SJSA1 (cell line): ENCODE measurements at places on chromosomes 5 and 9.
A peak's percentile ranks its signal among the peaks of the same experiment; 100 is the strongest.

DNA sequence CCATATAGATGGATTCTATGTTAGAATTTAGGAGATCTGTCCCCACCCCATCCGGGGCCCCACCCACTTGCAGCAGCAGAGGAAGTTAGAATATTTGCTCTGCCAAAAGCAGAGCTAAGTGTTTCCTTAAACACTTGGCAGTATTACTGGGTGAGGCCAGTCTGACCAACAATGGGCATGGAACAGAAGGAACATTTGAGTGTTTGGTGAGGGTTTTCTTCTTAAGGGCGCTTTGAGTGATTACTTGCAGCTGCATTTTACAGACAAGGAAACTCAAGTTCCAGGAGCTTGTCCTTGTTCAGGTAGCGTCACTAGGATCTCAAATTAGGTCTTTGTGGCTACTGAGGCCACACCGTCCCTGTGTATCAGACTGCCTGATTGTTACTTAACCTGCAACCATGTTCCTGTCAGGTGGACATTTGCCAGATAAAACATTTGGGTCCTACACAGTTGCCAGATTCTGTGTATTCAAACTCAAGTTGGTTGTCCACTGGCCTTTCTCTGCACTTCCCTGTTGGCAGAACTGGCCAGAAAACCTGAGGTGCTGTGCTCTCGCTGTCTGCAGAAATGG is 59.3 kb downstream of the SLC46A2 start:
- DNase-seq, result no peak

- no peak for DNase-seq
These were observed 1917.9 kb downstream of the EFNA5 start for GRCh38 chr5:105752801-105753200.

DNA sequence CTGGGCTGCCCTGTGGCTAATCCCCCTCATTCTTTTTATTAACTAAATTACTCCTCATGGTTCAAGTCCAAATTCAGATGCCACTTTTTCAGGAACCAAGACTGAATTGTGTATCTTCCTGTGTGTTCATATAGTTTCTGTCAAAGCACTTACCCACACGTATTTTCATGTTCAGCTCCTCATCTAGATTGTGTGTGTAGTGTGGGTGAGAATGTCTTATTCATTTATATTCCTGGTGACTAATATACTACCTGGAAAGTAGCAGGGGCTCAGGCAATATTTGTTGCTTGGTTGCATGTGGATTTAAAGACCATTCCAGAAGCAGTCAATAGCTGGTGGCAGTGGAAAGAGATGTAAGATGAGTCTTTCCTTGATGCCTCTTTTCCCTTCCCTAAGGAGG is 48.5 kb upstream of the SRP19 start:
- DNase-seq, result no peak

- DNase-seq, result no peak
These were observed 49.1 kb downstream of the G3BP1 start for GRCh38 chr5:151820903-151821302.

- DNase-seq, result no peak
These were observed 265.6 kb downstream of the TMEM232 start for GRCh38 chr5:110460837-110461236.

DNA sequence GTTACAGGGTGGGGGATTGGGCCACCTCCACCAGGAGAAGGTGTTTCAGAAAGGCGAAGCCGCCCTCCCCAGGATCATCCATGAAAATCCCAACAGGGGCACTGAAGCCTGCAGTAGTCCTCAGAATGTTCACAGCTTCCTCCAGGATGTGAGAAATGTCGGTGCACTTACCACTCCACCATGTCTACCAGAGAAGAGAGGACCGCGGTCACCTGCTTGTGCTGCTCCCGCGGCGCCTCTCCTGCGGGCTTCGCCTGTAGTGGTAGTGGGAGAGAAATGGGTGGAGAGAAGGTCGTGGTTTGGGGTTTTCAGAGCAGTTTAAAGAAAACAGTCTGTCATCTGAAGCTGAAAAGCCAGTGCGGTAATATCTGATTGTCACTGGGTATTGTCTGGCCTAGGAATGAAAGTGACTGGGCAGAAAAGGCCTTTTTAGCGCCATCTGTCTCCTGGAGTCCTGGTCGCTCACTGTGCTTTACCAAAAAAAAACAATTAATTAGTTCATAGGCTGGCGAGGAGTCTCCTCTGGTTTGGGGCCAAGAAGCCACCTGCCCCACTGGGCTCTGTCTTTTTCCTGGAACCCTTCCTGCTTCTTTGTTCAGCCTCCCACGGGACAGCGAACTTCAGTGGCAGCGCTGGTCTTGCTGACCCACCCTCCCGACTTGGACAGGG is 23.0 kb upstream of the PPP1R26 start:
- DNase-seq, result no peak

DNA sequence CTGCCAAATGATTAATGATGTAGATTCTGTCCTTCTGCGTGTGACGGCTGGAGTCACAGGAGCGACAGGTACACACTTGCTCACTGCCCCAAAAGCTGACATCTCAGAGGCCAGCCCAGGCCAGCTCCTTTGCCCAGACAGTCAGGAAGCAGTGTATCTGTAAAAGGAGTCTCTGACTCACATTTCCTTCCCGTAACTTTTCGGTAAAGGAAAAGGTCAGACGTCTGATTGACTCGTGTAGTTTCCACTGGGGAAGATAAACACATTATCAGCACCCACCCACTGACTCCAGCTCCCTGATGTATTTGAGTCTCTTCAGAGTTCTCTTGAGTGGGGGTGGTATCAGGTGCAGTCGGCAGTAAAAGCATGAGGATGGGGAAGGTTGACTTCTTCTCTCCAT is 64.4 kb upstream of the WWC1 start:
- no peak for DNase-seq

- DNase-seq, result peak; percentile 23
These were observed 70.2 kb upstream of the ALDH1A1 start for GRCh38 chr9:73023025-73023541.

DNA sequence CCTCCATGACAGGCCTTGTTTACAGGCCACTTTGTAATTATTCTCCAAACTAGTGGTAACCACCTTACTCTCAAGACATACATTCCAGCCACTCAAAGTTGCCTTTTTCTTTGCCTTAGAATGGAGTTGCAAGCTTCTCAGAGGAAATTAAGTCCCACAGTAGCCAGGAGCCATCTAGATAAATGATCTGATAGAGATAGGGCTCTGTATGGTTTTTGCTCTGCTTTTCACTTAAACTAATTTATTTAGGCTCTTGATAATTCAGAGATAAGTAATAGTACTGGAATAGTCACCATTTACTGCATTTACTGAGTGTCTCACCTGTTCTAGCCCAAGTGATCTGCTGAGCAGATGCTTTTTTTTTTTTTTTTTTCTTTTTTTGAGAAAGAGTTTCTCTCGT is 7.5 kb downstream of the LARP1 start:
- DNase-seq, result no peak

DNA sequence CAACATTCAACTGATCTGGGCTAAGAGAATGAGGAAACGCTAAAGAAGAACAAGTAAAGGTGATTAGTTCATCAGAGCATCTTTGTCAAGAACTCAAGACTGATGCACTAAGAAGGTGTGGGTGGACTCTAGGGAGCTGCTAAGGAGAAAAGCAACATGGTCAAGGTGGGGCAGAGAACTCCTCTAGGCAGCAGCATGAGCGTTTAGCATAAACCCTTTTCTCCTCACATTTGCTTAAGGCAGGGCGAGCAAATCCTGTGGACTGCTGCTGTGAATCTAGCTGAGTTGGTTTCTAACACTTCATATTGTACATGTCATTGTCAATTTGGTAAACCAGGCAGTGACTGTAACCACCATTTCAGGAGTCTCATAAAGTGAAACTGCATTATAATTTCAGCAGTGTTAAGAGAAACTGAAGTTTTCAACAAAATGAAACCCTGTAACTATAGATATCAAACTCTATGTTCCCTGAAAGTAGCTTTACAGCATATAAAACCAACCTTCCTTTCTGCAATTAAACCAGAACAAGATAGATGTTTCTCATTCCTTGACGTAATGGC is 45.9 kb upstream of the MAN2A1 start:
- DNase-seq, result no peak

GRCh38 chr5:124660229-124661093 is 86.0 kb downstream of the ZNF608 start:
- peak; percentile 90 for DNase-seq

DNA sequence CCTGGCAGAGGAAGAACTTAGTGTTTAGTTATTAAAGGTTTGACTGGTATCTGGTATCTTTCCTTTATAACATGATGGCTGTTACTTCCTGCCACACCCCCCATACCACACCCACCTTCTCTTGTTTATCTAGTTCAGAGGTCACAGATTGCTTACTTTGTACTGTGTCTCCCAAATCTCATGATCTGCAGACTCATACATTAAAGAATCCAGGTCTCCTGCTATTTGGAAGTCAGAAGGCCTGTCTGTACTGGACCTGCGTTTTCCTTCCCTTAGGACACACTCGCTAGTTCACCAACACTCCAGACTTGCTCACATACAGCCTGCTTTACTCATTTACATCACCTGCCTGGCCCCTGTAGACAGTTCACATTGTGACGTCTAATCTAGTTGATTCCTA is 39.3 kb downstream of the NUDT12 start:
- DNase-seq, result no peak
